ENCODE measurements at places on chromosomes 2 and 18.

- no peak for DNase-seq
Measured at GRCh38 chr2:201357221-201357620, at the start of gene FLACC1. Gene FLACC1 (minus strand): TSS chr2:201357345. CDS start chr2:201351404, 5,941 bp downstream.

GRCh38 chr2:152376385-152376784 lies 41.4 kb downstream of the FMNL2 start:
- no peak for DNase-seq

DNA sequence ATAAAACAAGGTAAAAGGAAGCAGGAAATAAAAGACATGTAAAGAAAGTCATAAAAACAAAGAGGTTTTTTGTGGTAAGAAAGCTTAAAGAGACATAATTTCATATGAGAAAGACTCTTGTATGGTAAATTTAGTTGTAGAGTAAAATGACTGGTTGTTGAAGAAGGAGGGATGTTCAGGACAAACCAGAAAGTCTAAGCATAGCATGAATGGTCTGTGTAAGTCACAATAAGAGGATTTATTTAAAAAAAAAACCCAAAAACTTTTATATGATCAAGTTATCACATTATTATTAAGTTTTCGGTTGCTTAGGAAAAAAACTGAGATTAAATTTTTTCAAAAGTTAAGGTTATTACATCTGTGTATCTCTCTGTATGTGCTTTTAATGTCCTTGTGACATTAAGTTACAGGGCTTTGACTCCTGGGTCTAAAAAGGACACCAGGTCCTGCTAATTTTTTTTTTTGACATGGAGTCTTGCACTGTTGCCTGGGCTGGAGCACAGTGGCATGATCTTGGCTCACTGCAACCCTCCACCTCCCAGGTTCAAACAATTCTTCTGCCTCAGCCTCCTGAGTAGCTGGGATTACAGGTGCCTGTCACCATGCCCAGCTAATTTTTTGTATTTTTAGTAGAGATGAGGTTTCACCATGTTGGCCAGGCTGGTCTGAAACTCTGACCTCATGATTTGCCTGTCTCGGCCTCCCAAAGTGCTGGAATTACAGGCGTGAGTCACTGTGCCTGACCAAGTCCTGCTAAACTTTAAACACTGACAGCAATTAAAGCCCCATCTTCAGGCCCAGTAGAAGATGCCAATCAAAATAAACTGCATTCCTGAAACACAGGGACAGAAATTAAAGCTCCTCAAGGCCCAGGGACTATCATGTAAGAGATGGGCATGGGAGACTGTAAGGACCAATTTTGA lies 14.2 kb upstream of the OXER1 start:
- no peak for DNase-seq

GRCh38 chr2:167992278-167992677 lies 255.1 kb downstream of the STK39 start:
- DNase-seq: no peak

- DNase-seq: no peak
Measured at GRCh38 chr2:127361929-127362885, 25.6 kb downstream of the MAP3K2 start.

DNA sequence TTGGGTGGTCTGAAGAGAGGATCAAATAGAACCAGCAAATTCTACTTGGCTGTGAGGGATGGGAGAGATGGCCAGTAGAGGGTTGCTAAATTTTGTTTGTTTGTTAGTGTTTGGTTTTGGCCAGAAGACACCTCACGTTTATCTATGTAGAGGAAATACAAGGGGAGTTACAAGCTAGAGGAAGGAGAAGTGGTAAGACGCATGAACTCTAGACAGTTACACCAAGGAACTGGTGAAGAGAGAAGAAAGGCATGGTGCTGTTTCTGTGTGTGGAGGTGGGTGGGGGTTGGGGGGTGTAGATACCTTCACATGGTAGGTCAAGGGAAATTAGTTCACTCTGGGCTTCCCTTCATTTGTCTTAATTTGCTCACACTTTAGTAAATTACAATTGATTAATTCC lies 25.6 kb downstream of the RASGRP3 start:
- DNase-seq: no peak

DNA sequence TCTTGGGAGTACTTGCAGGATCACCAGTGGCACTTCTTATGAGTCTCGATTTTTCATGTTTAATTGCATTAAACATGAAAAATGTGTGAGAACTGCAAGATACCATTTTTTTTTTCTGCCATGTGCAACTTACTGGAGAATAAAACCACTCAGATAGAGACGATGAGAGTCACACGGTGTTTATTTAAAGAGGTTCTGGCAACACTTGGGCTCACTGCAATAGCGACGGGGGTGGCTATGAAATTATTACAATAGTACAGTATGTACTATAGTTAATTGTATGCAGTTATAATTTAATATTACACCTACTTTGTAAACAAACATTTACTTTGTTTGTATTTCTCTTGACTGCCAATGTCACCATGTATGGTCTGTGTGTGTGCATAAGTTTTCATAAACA lies 479.8 kb downstream of the NUP35 start:
- no peak for DNase-seq

- no peak for DNase-seq
Measured at GRCh38 chr2:28631514-28632206, 120.0 kb upstream of the PPP1CB start.

- no peak for DNase-seq
Measured at GRCh38 chr2:179860255-179861026, 971 bp downstream of the ZNF385B start.

DNA sequence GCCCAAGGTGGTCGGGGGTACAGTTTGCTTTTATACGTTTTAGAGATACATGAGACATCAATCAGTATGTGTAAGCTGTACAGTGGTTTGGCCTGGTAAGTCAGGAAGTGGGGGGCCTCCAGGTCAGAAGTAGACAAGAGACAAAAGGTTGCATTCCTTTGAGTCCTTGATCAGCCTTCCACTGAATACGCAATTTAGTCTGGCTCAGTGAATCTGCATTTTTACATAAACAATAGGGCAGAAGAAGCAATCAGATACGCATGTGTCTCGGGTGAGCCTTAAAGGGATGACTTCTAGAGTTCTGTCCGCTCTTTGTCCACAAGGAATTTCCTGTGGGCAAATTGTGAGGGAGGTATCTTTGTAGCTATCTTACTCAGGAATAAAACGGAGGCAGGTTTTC lies 87.2 kb downstream of the SOWAHC start:
- no peak for DNase-seq

GRCh38 chr18:38007676-38008330 lies 442.2 kb upstream of the CELF4 start:
- DNase-seq: no peak

GRCh38 chr2:146370826-146371225 lies 1474.0 kb upstream of the ACVR2A start:
- no peak for DNase-seq
